ENCODE measurements at places on chromosomes 7 and 10.

- DNase-seq = no peak
Observed at GRCh38 chr7:92765725-92766124, 70.6 kb downstream of the CDK6 start.

DNA sequence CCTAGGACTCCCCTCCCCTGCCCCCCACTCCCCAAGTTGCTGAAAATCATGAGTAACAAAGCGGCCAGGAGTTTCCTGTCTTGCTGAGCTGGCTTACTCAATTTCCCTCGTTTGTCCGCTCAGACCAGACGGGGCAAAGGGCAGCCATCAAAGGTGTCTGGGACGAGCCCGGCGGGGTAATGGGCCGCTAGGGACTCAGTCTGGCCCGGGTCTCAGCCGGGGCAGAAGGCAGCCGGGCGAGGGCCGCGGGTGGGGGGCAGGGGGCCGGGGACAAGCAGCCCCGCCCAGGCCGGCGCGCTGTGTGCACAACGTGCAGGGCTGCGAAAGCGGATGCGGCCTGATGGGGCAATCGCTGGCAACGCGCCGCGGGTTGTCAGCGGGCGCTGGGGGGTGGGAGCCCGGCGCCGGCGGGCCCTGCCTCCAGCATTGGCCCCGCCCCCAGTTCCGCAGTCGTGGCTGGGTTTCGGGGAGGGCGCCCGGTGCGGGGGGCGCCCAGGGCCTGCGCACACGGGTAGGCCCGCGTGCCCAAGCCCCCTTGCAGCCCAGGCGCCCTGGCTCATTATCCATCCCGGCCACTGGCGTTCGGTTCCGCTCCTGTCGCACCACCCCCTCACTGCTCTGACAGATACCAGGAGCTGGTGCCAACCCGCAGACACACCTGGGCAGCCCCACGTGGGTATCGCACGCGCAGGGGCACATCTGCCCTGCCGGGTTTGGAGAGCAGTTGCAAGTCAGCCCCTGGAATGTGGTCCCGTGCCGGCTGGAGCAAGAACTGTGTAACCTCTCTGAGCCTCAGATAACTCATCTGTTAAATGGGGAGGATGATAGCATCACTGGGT is 35.1 kb downstream of the DNAJB12 start:
- DNase-seq = peak; percentile 72

GRCh38 chr10:52447931-52448353 is 133.9 kb downstream of the DKK1 start:
- DNase-seq = no peak

DNA sequence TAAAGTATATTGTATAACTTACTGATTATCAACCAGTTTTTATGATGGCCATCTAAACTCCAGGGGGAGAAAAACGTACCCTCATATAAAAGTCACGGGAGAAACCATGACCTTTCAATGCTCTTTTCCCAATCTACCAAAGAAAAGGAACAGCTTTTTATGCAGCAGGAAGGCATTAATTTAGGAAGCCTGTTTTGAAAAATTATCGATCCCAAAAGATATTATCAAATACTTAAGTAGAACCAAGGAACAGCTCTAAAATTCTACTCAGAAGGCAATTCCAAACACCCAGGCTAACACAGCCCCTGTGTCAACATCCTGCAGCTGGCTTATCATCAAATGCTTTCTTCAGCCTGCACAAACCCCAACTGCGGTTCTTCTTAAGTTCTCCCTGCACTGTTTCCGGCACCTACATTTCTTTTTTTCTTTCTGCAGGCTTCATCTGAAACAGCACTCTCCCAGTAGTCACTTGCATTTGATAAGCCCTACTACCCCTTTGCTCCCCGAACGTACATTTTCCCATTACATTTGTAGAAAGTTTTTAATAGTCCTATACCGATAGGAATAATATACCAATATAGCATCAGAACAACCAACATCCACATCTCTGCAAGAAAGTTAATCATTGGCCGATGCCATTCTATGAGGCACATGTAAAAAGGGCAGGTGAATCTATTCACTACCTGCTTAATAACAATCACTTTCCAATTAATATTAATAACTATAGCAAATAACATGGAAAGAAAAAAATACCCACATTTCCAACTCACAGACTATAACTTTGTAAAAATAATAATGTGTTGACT is 47.9 kb downstream of the PIP4K2A start:
- DNase-seq = peak; percentile 34

- DNase-seq = no peak
Observed at GRCh38 chr7:90613088-90613498, 17.0 kb downstream of the CDK14 start.

- no peak for DNase-seq
Observed at GRCh38 chr7:2000746-2001321, 231.9 kb downstream of the MAD1L1 start.

DNA sequence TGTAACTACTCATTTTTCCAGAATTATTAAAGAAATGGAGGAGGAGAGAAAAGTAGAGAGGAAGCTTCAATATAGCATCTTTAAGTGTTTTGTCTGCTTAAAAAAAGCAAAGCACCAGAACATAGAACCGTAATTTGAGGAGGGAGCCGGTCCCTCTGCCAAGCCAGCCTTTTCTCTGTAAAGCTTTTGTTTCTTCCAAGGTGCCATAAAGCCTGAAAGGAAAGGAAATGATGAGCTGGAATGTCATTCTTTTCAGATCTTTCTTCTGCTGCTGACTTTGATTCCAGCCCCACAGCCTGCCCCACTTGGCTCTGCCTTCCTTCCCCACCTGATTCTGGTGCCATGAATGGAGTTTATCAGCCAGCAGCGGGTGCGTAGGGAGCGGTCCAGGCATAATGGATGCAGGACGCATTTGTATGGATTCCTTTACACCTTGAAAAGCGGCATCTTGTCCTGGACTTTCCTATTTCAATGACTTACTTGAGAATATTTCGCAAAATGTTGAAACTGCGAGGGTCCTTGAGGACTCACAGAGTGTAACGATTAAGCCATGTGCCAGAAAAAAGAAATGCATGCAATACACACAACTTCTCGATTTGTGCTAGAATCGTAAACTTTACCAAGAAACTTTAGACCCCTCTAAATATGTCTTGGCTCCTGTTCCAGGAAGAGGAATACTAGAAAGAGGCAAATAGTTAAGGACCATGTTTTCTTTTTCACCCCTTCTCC is 569.5 kb upstream of the MGMT start:
- no peak for DNase-seq

- DNase-seq = no peak
Observed at GRCh38 chr10:5018134-5018533, 14.5 kb upstream of the AKR1C2 start.

DNA sequence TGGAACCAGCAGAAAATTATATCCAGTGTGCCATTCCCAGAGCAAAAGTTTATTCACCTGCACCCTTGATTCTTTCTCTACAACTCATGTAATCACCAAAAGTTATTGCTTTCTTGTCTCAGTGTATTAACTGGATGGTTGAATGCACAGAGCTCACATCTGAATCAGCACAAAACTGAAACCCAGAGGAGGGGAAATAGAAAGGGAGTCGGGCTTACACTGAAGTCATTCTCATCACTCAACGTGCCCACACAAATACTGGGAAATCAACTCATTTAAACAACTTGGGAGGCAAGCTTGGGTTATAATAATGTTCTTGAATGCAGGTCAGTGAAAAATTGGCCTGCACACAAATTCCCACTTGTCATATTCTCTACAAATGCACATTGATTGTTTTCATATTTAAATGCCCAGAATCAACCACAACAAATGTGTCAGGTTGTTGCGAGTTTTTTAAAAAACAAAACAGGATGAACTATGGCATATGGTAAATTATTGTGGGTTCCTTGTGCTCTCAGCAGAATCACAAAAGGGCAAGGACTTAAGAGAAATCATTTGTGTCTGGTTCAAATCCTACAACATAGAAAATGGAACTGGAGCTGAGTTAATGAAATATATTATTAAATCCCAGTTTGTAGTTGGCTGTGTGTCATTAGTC is 125.9 kb upstream of the NOBOX start:
- DNase-seq = no peak

- DNase-seq = no peak
Observed at GRCh38 chr10:90658791-90659190, 199.0 kb downstream of the HTR7 start.

DNA sequence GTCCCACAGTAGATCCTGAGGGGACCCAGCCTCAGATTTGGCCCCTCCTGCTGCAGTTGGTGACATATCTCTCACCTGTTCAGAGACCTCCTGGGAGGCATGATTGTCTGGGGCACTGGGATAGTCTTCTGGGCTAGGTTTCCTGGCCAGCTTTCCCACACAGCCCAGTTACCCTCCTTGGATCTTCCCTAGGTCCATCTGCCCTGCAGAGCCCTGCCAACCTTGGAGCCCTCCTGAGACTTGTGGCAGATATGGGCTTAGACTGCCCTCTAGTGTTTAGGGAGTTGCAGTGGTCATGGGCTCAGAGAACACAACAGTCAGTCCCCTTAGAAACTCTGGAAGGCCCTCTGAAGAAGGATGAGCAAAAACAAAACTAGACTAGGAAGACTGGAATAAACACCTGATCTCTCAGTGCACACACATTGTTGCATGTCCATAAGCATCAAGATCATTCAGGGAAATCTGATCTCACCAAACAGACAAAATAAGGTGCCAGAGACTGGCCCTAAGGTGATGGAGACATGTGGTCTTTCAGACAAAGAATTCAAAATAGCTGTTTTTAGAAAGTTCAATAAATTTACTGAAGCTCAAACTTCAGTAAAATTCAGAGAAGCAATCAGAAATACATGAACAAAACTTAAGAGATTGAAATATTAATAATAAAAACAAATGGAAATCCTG is 324.6 kb downstream of the ATRNL1 start:
- no peak for DNase-seq

DNA sequence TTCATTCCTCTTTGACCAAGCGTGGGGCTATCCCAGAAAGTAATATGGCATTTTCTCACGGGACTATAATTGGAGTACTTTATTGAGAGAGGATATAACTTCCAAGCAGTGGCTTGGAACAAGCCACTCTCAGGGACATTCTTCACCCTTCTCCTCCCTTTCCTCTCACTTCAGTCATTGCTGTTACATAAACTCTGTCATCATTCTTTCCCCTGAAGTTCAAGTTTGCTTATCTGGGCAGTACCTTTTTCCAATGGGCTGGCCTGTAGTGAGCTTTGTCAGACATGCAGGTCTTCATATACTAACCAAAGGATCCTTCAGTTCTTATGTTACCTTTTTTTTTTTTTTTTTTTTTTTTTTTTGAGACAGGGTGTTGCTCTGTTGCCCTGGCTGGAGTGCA is 58.7 kb upstream of the KMT2E start:
- no peak for DNase-seq

DNA sequence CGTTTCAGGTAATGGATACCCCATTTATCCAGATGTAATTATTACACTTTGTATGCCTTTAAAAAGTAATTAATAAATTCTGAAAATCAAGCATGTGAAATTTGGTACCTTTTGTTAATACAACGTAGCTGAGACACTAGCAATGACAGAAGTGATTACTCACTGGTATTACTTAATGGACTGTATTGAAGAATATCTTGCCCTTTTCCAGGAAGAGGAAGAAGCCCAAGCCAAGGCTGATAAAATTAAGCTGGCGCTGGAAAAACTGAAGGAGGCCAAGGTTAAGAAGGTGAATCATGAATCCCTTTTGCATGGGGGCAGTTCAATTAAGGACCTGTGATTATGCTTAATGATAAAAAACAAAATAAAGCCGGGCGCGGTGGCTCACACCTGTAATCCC is 64.8 kb downstream of the APBB1IP start:
- no peak for DNase-seq

DNA sequence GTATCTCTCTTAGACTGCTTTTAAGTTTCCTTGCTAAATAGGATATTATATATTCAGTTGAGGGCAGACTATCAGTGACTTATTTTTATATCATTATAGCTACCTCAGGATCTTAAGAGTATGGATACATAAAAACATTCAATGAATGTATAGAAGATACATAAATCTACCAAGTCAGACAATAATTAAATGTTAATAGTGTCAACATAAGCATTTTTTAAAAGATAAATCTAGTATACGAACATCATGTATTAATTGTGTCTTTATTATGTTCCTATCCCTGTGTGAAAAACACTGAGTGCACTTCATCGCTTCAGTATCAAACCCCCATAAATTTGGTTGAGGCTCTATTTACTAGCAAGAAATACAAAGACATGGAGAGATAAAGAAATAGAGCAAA is 242.8 kb downstream of the CRPPA start:
- DNase-seq = no peak

- DNase-seq = no peak
Observed at GRCh38 chr10:11242443-11243387, 225.0 kb downstream of the CELF2 start.

GRCh38 chr10:95235676-95236067 is 41.6 kb downstream of the ACSM6 start:
- no peak for DNase-seq

GRCh38 chr7:151565541-151565940 is 45.8 kb upstream of the RHEB start:
- no peak for DNase-seq

GRCh38 chr7:98423043-98423442 is 22.2 kb upstream of the BAIAP2L1 start:
- no peak for DNase-seq

GRCh38 chr7:159027789-159028507 is 116.7 kb downstream of the VIPR2 start:
- DNase-seq = no peak

DNA sequence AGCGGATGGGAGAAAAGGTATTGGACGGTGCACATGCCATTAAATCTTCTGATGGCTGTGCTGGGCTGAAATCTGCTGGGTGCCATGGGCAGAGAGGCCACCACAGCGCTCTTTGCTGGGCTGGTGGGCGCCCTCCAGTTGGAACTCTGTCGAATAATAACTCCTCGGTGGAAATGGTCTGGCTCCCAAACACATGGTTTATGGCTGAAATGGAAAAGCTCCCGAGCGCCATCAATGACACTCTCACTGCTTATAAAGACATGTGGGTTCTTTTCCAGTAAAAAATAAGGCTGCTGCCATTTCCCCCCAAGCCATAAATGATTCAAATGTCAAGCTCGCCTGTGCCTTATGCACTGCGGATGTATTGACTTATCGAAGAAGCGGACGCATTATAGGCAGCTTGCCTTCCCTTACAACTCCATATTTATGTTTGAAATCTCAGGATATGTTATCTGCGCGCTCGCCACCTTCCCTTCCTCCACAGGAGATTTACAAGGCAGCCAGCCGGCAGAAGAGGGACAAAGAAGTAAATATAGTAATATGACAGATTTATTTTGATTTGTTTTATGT is 239.0 kb upstream of the MKI67 start:
- DNase-seq = no peak

GRCh38 chr7:23545493-23545892 is 13.7 kb upstream of the TRA2A start:
- no peak for DNase-seq
